ENCODE measurements at places on chromosomes 12 and 14. TPM values are rescaled to one million over a fixed set of nuclear protein-coding genes. Genes with fewer than 3 reads are reported as not detected.

Gene PTHLH
- total RNA-seq = 0.68 TPM

Gene GPR84
- not detected for total RNA-seq

Gene CISTR
- total RNA-seq = not detected

Gene RFX4
- total RNA-seq = not detected

Measured in transverse colon (tissue), 4 donors.